ENCODE measurements at places on chromosomes 16 and 17.

DNA sequence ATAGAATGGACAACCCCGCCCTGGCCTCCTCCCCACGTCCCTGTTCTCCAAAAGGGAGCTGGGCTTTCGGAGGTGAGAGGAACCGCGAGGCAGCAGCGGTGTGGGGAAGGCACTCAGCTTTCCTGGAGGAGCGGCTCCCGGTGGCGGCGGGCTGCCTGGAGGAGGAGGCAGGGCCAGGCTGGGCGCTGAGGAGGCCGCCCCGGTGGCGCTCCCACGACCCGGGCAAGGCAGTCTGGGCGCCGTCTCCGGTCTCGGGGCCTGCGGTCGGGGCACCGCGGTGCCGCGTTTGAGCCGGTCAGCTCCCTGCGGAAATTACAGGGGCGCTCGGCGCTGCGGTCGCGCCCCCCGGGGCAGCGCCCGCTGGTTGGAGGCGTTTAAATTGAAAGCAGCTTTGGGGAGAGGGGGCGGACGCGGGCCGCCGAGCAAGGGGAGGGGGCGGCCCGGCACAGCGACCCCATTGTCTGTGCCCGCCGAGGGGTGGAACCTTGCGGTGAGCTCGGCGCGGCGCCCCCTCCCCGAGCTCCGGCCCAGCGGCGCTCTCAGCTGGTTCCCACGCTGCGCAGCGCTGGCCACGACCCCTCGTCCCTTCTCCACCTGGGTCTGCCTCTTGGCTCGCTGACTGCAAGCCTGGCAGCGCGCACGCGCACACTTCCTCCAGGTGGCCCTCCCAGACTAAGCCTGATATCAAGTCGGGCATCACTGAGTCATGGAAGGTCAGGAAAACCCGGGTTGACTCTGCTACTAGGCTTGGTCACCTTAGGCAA is 58.7 kb upstream of the DLX4 start:
- peak; percentile 37 for DNase-seq

GRCh38 chr17:44904001-44904984 is 5.0 kb upstream of the EFTUD2 start:
- DNase-seq = no peak

DNA sequence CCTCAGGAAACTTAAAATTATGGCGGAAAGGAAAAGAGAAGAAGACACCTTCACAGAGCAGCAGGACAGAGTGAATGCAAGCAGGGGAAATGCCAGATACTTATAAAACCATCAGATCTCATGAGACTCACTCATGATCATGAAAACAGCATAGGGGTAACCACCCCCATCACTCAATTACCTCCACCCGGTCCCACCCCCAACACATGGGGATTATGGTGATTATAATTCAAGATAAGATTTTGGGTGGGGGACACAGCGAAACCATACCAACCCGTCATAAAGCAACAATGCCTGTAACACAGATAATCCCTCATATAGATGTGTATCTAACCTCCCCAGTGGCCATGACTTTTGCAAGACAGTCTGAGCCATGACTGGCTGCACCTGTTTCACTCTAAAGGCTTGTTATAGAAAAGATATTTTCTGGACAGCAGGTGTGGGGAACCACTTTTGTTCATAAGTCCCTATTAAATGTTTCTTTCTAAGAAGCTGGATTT is 7.0 kb upstream of the GSDMA start:
- no peak for DNase-seq

- DNase-seq = no peak
Observed at GRCh38 chr17:73281928-73282327, 20.2 kb upstream of the CPSF4L start.

GRCh38 chr16:67407176-67407787 is 9.0 kb downstream of the ZDHHC1 start:
- DNase-seq = no peak

GRCh38 chr17:44787271-44787940 is 28.6 kb downstream of the ADAM11 start:
- no peak for DNase-seq

GRCh38 chr17:16288860-16289571 is 64.3 kb downstream of the CENPV start:
- DNase-seq = no peak

DNA sequence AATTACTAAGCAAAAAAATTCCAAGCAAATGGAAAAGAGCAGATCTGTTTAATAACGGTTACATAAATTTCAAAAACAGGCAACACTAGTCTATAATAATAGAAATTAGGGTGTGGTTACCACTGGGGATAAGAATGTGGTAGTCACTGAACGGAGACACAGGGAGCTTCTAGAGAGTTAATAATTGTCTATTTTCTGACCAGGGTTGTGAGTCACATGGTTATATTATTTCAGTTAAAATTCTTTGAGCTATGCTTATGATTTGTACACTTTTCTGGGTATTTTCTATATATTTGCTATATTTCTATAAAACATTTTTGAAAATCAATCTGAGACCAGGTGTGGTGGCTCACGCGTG is 433.9 kb upstream of the MAF start:
- DNase-seq = no peak

GRCh38 chr17:2878751-2879254 is 82.6 kb downstream of the RAP1GAP2 start:
- no peak for DNase-seq

DNA sequence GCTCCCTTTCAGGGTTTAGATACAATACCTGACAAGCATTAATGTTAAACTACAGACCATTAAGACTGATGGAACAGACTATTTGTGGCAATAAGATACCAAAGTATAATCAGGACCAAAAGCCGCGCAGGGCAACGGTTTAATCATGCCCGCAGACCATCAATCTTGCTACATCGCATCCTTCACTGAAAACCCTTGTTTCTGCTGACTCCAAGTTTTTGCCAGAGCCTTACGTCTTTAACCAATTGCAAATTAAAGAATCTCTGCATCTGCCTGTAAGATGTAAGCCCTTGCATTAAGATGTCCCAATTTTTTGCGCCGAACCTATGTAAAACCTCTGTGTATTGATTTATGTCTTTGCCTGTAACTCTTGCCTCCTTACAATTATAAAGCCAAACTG is 94.2 kb upstream of the RBBP6 start:
- DNase-seq = no peak

GRCh38 chr16:48347980-48348379 is 37.2 kb downstream of the SIAH1 start:
- DNase-seq = no peak

GRCh38 chr16:70359552-70359951 is 12.8 kb downstream of the DDX19A start:
- no peak for DNase-seq

DNA sequence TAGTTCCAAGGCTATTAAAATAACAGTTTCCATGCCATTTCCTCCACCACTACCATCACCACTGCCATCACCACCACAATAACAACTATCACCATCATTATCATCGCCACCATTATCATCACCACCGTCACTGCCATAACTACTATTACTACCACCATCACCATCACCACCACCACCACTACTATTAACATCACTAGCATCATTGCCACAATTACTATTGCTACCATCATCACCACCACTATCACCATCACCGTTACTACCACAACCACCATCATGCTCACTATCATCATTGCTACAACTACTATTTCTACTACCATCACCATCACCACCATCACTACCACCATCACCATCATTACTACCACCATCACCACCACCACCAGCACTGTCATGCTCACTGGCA is 185.9 kb upstream of the MAF start:
- DNase-seq = no peak

GRCh38 chr17:57001541-57001940 is 23.6 kb downstream of the SCPEP1 start:
- DNase-seq = no peak

GRCh38 chr17:36641331-36641876 is 40.0 kb downstream of the MRM1 start:
- DNase-seq = no peak

DNA sequence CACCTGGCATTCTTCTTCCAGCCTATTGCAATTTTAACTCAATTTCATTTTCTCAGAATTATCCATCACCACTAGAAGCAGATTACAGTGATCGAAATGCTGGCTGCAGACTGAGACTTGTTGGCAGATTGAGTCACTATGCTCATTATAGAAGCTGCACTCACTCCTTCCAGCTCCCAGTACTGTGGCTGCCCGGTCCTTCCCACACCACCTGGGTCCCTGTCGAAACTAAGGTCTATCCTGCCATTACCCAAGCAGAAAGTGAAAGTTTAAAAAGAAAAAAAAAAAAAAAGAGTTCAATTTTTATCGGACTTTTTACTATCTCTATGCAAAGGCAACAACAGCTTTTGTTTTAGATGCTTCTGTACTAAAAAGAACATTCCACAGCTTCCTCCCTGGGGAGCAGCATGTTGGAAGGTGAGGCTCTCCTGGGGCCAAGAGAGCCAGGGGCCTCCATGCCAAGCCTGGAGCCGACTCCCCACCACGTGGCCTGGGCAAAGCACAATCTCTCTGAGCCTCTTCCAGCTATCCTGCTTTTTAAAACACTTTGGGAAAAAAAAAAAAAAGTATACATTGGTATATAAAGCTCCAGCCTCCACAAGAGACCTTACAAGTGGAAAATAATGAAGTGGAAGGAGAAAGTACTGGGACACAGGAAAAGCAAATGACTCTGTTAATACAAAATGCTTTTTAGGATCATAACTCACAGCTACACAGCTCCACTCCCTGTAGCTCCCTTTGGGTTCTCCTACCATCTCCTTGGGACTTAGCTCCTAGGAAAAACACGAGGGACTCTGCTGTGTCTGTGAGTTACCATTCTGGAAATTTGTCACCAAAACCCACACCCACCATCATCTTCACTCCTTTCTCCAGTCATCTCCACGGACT is 77.8 kb downstream of the USP31 start:
- DNase-seq = peak; percentile 77

- no peak for DNase-seq
Observed at GRCh38 chr16:77499373-77500285, 64.8 kb upstream of the ADAMTS18 start.

DNA sequence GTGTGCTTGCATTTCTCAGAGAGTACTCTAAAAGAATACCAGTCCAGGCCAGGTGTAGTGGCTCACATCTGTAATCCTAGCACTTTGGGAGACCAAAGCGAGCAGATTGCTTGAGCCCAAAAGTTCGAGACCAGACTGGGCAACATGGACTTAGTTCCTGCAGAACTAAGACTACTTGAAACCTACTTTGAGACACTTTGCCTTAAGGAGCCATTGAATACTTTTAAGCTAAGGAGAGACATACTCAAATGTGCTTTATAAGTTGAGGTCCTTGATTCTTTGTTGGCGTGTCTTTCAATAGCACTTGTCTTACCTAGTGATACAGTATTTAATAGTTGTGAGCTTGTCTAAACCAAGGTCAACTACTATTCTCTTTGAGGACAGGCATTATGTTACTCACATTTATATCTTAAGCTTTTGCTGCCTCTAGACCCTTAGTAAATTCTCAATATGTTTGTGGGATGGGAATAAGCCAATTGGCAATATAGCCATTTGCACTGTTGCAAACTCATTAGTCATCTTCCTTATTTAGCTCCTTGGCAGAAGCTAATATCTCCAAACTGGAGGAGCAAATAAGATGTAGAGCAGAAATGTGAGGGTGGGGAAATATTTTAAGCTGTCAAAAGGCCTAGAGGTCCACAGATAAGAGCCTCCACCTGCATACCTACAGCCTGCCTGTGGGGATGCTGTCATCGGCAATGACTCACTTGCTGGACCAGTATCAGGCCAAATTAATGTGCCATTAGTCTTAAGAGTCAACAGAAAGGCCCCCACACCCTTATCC is 16.3 kb downstream of the SCPEP1 start:
- peak; percentile 5 for DNase-seq

- no peak for DNase-seq
Observed at GRCh38 chr16:2974319-2975056, 5.3 kb downstream of the PAQR4 start.

- DNase-seq = no peak
Observed at GRCh38 chr17:35889818-35890773, 9.9 kb upstream of the CCL5 start.

DNA sequence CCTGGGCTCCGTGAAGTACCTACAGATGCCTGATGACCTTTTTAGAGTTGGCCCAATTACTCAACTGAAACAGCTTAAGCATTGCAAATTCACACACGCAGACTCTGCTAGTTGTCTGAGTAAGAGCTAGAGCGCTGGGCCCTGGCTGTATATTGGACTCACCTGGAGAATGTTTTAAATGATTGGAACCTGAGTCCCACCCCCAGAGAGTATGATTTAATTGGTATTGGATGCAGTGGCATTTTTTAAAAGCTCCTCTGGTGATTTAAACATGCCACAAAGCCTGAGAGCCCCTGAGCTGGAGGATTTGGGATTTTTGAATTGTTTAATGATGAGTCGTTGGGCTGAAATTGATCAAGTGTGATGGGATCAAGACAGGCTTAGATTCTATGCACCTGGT is 143.9 kb upstream of the SDK2 start:
- DNase-seq = no peak

DNA sequence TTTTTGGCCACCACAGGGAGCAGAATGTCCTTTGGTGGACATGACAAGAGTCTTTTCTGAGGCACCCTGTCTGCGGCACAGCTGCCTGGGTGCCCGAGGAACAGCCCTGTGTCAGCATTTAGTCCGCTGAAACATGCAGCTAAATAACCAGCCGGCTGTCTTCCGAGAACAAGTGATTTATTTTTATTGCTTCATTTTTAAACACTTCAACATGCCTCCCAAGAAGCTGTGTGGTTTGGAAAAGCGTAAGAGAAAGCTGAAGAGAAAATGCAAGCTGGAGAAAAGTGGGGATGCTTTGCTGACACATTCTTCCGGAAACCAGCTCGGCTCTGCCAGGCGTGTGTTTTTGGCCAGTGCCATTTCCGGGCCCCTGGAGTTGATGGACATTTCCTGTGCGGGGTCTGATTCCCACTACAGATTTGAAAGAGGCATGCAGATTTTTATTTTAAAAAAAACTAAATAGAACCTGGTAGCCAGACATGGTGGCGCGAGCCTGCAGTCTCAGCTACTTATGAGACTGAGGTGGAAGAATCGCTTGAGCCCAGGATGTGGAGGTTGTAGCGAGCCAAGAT is 94.7 kb downstream of the SEC14L1 start:
- DNase-seq = no peak

GRCh38 chr16:50297301-50298074 is 31.1 kb downstream of the ADCY7 start:
- DNase-seq = no peak

- DNase-seq = no peak
Observed at GRCh38 chr17:32118835-32119234, 23.5 kb upstream of the RHOT1 start.

GRCh38 chr17:80034791-80035686 is 633 bp downstream of the TBC1D16 start:
- DNase-seq = no peak

- DNase-seq = no peak
Observed at GRCh38 chr16:59144841-59145240, 410.7 kb upstream of the GOT2 start.

DNA sequence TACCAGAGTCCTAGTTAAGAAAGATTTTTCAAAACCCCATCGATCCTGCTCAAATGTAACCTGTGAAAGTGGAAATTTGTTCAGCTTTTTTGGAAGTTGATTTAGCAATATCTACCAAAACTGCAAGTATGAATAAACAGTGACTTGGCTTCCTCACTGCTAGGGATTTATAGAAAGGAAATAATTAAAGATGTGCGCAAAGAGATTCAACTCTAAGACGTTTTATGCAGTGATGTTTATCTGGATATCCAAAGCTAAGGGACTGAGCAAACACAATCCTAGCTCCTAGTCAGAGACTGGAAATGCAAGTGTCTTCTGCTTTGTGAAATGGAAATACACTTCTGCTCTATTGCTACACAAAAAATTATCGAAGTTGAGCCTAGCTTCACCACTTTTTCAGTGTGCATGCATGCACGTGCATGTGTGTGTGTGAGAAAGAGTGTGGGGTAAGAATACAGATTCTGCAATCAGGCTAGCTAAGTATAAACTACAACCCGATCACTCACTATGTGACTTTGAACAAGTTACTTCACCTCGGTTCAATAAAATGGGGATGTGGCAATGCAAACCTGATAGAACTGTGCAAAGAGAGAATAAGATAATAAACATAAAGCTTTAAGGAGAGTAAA is 52.1 kb upstream of the FOXF1 start:
- no peak for DNase-seq
